ENCODE measurements at places on chromosomes 5 and 9.

DNA sequence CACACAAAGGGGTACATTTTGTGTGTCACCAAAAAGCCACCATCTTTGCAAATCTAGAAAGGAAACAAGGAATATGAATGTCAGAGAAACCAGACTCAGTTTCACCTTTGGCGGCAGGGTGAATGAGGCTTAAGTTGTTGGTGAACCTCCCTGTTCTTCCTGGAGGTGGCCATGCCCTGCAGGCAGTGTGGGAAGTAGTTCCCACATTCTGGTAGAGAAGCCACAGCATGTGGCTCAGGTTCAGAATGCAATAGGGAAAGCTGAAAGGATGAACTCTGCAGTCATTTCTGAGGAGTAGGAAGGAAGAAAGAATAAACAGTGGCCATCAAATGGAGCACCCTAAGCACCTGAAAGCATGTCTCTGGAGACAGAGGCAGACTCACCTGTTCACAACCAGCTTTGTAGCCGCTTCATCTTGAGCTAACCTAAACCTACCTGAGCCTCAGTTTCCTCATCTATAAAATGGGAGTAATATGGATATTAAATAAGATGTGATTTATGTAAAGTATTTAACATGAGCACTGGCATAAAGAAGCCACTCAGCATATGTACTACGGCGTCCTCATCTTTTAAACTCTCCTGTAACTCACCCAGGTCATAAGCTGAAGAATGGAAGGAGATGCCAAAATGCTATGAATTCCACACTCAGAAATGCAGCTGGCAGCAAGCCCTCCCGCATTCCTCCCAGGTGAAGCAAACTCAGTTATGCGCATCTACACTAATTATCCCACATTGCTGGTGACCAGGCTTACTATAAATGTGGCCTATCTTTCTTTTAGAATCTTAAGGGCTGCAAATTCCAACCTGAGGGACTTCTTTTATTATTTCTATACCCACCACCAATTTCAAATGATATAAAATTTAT is 86.0 kb downstream of the ZNF608 start:
- DNase-seq, result no peak

DNA sequence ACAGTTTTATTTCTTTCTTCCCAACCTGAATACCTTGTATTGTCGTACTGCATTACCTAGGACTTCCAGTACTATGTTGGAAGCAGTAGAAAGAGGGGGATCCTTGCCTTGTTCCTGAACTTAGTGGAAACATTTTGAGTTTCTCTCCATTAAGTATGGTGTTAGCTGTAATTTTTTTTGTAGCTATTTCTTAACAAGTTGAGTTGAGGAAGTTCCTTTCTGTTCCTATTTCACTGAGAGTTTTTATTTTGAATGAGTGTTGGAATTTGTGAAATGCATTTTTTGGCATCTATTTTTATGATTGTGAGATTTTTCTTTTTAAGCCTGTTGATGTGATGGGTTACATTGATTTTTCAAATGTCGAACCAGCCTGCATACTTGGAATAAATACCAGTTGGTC is 49.0 kb downstream of the FSD1L start:
- no peak for DNase-seq

DNA sequence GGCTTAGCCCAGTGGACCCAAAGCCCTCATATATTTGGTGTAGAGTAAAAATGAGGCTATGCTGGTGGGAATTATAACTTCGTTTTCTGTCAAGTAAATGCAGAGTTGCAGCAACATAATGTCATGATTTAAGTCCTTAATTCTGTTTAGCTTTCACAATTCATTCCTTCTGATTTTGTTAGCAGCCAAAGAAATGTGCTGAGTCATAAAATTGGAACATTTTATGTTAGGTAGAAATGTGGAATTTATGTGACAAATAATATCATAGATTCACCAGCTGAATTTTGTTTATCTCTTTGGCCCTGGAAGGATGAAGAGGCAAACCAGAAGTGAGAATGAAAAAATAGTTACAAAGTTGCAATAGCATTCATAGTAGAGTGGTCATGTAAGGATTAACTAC is 247.0 kb downstream of the TRPM3 start:
- DNase-seq, result no peak

- DNase-seq, result no peak
Observed at GRCh38 chr5:13350767-13351166, 593.7 kb downstream of the DNAH5 start.

GRCh38 chr9:87853302-87853701 is 29.4 kb upstream of the SPATA31E1 start:
- DNase-seq, result no peak

DNA sequence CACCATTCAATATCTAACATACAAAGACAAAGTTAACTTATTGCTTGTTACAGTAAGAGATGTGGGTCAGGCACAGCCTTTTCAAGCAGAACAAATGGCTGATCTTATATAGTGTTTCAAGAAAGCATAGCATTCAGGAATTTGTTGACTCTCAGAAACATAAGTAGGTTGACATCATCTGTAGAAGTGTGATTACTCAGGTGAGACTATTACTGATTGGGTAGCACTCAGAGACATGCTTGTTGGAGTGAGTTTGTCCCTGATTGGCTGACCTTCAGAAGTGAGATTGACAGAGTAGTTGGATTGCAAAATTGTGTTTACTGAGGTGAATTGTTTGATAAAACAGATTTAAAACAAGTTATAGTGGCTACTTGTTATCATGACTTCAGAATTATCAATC is 30.7 kb upstream of the TNPO1 start:
- DNase-seq, result no peak

GRCh38 chr5:118295045-118295444 is 693.3 kb downstream of the DTWD2 start:
- DNase-seq, result no peak

- DNase-seq, result peak; percentile 92
Observed at GRCh38 chr9:130500340-130501180, 55.8 kb downstream of the ASS1 start.

DNA sequence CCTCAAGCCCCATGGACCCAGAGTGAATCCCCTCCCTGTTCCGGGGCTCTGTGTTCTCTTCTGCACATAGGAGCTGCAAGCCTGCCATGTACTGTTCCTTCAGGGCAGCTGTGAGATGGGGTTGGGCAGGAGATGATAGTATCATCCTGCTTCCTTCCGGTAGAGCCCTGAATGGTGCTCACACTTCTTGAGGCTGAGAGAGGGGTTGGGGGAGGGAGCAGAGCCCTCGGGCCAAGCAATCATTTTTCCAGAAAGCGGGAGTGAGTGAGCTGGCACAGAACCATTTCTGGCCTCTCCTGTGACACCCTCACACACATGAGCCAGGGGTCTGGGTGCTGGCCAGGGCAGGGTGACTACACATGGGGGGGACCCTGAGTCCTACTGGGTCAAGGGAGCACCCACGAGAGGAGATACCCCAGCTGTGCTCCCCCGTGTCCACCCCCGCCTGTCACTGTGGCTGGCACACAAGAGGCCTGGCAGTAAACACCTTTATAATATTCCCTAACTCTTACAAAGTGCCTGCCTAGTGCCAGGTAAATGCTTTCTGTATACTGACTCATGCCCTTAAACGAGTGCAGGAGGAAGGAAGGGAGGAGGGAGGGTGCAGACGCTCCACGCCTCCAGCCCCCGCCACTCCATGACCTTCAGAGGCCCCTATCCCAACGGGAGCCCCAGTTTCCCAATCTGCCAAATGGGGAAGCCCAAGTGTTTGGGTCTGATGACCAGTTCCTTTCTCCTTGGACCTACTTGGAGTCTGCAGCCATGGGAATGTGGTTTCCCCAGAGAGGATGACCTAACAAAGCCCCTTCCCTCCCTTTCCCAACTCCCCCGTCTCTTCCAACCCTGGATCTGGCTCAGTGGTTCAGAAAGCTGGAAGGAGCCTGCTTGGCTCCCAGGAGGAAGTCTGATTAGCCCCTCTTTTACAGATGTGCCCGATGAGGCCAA is 15.5 kb downstream of the AKNA start:
- DNase-seq, result peak; percentile 4

GRCh38 chr5:54872810-54873209 is 112.6 kb downstream of the ESM1 start:
- no peak for DNase-seq

DNA sequence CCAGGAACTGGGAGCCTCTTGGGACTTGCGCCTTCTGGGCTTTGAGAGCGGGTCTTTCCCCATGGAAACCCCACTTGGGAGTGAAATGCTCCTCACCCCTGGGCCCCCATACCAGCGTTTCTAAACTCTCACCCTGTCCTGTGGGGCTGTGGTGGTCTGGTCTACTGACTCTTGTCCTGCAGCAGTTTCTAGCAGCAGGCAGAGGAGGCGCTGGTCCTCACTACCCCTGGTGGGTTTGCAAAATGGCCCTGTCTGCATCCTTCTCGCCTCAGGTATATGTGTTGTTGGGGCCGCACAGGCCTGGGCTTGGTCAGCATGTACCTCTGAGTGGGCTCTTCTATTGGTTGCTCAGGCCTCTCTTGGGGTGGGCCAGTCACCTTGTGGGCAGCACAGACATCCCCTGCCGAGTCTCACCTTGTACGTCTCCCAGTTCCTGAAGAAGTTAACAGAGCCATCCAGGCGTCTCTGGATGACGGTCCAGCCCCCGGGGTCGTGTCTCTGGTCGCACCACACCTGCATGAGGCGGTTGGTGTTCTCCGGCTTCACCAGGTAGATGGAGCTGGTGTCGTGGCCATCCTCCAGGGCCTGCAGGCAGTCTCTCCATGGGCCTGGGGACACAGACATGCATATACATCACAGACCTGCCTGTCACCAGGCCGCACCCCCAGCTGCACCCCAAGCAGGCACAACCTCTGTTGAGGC is 29.0 kb downstream of the ANGPTL2 start:
- no peak for DNase-seq

DNA sequence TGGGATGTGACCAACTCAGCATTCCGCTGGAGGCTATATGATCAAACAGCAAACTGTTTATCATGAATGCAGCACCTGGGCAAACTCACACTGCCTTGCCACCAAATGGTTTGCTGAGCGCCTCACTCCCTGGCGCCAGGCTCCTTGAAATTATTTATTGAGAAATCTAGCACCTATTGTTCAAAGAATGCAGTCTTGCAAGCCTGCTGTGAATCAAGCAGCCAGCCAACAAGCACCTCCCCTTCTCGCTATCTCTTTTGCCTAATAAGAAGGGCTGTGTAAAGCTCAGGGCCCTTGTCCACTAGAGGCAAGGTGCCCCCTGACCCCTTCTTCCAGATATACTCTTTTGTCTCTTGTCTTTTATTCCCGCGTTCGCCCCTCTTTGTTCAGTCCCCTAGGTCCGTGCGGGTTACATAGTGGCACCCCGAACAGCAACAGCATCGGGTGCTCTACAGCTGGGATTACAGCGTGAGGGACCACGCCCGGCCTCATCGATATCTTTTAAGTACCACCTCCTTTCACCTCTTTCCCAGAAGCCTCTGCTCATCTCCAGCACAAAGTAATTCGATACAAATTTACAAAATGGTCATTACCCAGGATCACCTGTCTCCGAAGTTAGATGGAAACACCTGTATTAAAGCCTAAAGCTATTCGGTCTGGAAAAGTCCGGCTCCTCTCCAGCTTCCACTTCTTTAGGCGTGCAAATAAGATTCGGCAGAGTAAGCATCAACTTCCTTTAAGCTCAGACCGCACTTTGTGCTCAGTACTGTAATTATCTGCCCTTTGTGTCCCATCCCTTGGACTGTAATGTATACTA is 896 bp downstream of the RIGI start:
- DNase-seq, result peak; percentile 85

- DNase-seq, result no peak
Observed at GRCh38 chr5:1948663-1949191, 66.0 kb upstream of the IRX4 start.

DNA sequence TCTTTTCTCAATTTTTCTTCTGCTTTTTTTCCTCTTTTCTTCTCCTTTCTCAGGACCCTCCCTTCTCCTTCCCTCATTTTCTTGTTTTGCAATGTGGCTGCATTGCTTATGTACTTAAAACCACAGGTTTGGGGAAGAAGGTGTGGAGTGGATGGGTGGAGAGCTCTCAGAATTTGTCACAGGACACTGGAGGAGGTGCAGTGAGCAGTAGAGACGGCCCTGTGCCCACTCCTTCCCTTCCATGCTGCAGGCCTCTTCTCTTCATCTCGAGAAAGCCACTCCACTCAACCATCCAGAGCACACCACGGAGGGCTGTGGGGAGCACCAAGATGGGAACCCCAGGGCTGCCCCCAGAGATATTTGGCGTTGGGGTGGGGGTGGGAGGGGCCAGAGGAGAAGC is 92.3 kb downstream of the FSTL4 start:
- DNase-seq, result no peak

DNA sequence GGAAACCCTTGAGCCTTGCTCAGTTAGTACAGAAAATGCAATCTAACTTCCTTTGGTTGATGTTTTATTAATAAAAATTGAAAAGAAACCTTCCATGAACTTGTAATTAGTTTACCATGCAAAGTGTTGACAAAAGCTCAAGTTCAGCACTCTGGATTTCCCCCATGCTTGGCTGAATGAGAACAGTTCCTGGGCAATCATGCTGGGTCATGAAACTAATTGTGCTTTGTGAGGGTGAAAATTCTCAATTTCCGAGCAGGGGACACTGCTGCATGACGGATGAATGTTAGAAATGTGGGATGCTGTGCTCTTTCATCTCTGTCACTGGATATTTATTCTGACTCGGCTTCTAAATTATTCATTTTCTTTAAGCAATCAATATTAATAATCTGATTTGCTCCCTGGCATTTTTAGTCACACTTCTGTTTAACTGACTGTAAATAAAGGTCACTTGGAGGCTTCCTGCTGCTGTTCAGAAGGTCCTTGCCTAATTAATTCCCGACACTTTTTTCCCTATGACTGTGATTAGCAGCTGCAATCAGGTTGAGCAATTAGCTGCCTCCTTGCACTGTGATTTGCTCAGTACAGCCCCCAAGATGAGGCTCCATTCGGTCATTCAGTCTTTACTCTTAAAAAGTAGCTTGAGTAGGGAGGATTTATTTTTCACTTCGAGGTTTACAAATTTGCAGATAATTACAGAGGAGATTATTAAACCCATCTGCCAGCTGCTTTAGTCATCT is 678.1 kb upstream of the ZNF608 start:
- DNase-seq, result peak; percentile 22

- DNase-seq, result no peak
Observed at GRCh38 chr9:104025945-104026344, 68.2 kb upstream of the SMC2 start.
